ENCODE measurements at places on chromosomes 2 and 18.

DNA sequence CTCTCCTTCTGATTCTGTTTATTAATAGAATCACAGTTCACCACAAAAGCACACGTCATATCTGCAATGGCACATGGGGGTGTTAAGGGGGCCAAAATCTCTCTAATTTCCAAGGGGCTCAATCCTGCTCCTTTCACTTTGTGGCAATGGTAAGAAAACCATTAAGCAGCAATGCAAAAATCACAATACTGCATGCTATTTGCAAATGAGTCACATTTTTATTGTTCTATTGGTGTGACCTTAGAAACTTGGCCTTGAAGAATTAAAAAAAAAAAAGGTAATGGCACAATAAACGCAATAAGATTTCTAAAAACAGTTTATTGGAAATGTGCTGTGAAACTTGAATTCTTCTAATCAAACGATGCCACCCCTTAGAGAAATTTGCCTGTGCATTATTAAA is 251.5 kb downstream of the ZNF521 start:
- no peak overlapping the region for H3K4me3 ChIP-seq
- H3K27ac ChIP-seq, result no peak overlapping the region
- DNase-seq, result no peak
- peaks cover 58% of the 10 kb centered on the region for H3K4me1 ChIP-seq
- no peaks in the 10 kb centered on the region for H3K27me3 ChIP-seq
- H3K36me3 ChIP-seq, result no peaks in the 10 kb centered on the region

GRCh38 chr2:238790833-238791230 is 57.1 kb upstream of the TWIST2 start:
- no peak for DNase-seq
- H3K4me1 ChIP-seq, result peaks cover 21% of the 10 kb centered on the region
- H3K36me3 ChIP-seq, result no peaks in the 10 kb centered on the region

DNA sequence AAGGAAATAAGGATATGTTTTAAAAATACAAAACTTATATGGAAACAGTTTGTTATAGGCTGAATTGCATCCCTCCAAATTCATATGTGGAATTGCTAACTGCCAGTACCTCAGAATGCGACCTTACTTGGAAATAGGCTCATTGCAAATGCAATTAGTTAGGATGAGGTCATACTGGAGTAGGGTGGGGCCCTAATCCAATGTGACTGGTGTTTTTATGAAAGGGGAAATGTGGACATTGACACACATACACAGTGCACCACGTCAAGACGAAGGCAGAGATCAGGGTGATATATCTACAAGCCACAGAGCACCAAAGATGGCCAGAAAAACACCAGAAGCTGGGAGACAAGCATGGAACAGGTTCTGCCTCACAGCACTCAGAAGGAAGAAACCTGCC is 494.2 kb downstream of the TSN start:
- H3K27ac ChIP-seq, result no peak overlapping the region
- no peak for DNase-seq
- no peak overlapping the region for H3K4me3 ChIP-seq
- no peaks in the 10 kb centered on the region for H3K27me3 ChIP-seq
- no peaks in the 10 kb centered on the region for H3K36me3 ChIP-seq

- H3K36me3 ChIP-seq, result no peaks in the 10 kb centered on the region
- H3K4me3 ChIP-seq, result no peak overlapping the region
- no peaks in the 10 kb centered on the region for H3K27me3 ChIP-seq
- no peak for DNase-seq
- peaks cover 3% of the 10 kb centered on the region for H3K4me1 ChIP-seq
- H3K27ac ChIP-seq, result no peak overlapping the region
Measured at GRCh38 chr2:185979546-185980071, 241.0 kb downstream of the FSIP2 start.

DNA sequence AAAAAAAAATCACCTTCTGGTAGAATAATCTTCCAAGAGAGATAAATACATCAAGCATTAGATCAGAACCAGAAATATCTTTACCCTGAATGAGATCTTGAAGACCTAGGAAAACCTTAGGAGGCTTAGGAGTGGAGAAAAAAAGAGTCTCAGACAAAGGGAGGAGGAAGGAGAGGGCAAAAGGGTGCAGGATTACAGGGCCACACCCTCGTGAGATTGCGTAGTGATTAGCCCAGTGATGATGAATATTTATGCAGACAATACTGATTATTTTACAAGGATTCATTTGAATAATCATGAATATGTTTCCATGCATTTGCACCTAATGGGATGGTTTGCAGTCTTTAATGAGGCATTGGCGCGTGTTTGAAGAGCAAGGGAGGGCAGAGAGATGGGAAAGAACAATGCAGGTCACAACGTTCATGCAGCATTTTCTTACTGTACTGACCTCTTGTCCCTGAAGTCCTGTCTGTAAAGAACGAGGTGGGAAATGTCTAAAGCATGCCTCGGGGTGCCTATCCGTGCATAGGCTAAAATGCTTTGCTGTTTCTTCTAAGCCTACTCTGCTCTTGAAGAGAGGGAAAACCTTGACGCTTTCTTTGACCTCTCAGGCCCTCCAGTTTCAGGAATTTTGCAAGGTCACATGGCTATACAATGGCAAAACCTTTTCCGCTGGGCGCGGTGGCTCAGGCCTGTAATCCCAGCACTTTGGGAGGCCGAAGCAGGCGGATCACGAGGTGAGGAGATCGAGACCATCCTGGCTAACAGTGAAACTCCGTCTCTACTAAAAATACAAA is 18.6 kb upstream of the ZNF532 start:
- H3K36me3 ChIP-seq, result no peaks in the 10 kb centered on the region
- no peak for DNase-seq
- H3K4me1 ChIP-seq, result peaks cover 80% of the 10 kb centered on the region
- peak overlapping the region; percentile 64 for H3K27ac ChIP-seq
- no peaks in the 10 kb centered on the region for H3K27me3 ChIP-seq

- H3K4me1 ChIP-seq, result peaks cover 5% of the 10 kb centered on the region
- no peak overlapping the region for H3K4me3 ChIP-seq
- peaks cover 2% of the 10 kb centered on the region for H3K36me3 ChIP-seq
- no peak for DNase-seq
Measured at GRCh38 chr2:239372835-239373234, 28.0 kb downstream of the HDAC4 start.

GRCh38 chr2:229930656-229931055 is 8.4 kb downstream of the FBXO36 start:
- no peak overlapping the region for H3K27ac ChIP-seq
- peaks cover 2% of the 10 kb centered on the region for H3K36me3 ChIP-seq
- DNase-seq, result no peak
- H3K4me3 ChIP-seq, result no peak overlapping the region
- no peaks in the 10 kb centered on the region for H3K4me1 ChIP-seq

- H3K36me3 ChIP-seq, result peaks cover 16% of the 10 kb centered on the region
- H3K4me1 ChIP-seq, result peaks cover 47% of the 10 kb centered on the region
- no peaks in the 10 kb centered on the region for H3K27me3 ChIP-seq
- H3K4me3 ChIP-seq, result no peak overlapping the region
- no peak overlapping the region for H3K27ac ChIP-seq
- no peak for DNase-seq
Measured at GRCh38 chr2:239380831-239381708, 19.8 kb downstream of the HDAC4 start.

GRCh38 chr2:44549856-44550255 is 188.1 kb downstream of the CAMKMT start:
- no peaks in the 10 kb centered on the region for H3K36me3 ChIP-seq
- no peak for DNase-seq
- H3K27me3 ChIP-seq, result no peaks in the 10 kb centered on the region
- peaks cover 43% of the 10 kb centered on the region for H3K4me1 ChIP-seq

DNA sequence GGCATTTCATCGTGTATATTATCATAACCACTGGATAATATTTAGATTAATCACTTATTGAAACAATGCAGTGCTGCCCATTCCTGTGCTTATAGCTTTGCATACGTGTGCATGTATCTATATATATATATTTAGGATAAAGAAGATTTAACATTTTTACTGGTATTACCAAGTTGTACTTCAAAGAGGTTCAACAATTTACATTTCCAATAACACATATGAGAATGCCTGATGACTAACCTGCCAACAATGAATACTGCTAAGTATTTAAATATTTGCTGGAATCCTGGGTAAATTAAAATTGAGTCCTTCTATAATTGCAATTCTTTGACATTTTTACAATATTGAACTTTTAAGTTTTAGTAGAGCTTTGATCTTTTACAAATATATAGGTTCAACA is 111.4 kb downstream of the SLC39A10 start:
- H3K27ac ChIP-seq, result no peak overlapping the region
- no peaks in the 10 kb centered on the region for H3K4me1 ChIP-seq
- H3K36me3 ChIP-seq, result peaks cover 10% of the 10 kb centered on the region
- H3K4me3 ChIP-seq, result no peak overlapping the region

DNA sequence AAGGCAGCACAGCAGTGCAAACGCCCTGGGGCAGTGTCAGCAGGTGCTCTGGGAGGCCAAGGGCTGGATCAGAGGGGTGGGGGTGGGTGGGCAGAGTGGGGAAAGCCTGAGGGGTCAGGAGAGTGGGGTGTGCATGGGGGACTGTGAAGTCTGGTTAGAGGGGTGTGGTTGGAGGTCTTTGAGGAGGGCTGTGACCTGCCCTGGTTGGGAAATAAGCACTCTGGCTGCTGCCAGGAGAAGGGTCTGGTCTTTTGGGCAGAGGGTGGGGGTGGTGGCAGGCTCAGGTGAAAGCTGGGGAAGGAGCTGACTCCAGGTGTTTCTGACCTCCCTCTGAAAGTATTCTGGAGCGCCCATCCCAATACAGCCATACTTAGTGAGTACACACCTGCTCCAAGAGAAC is 4.2 kb downstream of the ALPI start:
- no peak overlapping the region for H3K27ac ChIP-seq
- H3K27me3 ChIP-seq, result peaks cover 2% of the 10 kb centered on the region
- H3K4me1 ChIP-seq, result peaks cover 8% of the 10 kb centered on the region
- DNase-seq, result no peak
- H3K4me3 ChIP-seq, result no peak overlapping the region
- H3K36me3 ChIP-seq, result no peaks in the 10 kb centered on the region

Measured in neural crest cell (in vitro differentiated cells).